ENCODE measurements at places on chromosomes 5 and 9. TPM values are rescaled to one million over a fixed set of nuclear protein-coding genes. Genes with fewer than 3 reads are reported as not detected.

DNA sequence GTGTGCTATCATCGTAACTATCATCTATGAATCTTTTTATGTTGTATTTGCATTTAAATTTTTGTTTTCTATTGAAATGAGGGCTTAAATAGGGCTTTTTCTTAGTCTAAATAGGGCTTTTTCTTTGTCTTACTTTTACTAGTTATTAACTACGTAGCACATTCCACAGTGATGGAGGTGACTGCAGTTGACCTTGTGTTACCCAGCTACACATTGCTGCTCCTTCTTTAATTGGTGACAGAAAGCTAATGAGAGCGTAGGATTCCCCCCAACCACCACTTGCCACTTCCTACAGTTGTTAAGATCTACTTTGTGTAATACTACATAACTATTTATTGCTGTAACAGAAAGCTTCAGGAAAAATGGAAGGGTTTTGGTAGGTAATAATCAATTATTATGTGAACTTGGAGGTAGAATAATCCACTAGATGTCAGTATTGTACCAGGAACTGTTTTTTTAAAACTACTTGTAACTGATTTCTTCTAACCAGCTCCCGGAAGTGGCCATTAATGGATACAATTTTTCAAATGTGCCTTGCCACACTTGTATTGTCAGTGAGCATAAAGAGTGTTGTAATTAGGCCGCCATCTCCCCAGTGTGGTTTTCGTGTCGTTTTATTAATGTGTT, 18.0 kb downstream of the MTRR start:
- H3K27me3 ChIP-seq, result no peaks in the 10 kb centered on the region
- H3K36me3 ChIP-seq, result peaks cover 58% of the 10 kb centered on the region
- H3K4me1 ChIP-seq, result no peaks in the 10 kb centered on the region
- no peak overlapping the region for H3K27ac ChIP-seq

REEP5 gene
- 71.7 TPM for total RNA-seq

GCNT1 gene
- 5.8 TPM for total RNA-seq

DNA sequence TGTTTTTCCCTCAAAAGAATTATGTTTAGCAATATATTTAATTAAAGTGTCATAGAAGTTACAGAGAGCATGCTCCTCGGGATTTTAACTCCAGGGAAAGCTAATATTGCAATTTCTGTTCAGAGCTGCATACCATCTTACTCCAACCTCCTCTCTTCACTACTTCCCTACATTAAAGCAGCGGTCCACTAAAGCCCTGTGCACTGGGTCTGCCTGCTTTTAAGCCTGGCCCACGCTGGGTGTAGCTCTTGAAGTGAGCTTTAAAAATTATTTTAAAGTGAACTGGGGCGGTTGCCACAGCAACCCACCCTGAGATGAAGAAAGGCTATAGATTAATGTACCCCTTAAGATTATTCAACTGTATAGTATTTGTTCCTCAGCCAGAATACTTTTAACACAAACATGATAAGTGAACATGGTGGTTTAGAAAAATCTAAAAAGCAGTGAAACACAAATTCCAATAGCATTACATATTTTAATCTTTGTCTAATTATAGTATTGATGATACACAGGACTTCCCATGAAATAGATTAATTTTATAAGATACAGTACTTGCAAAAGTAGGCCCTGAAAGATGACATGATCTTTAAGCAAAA, 3.9 kb upstream of the MEF2C start:
- no peaks in the 10 kb centered on the region for H3K36me3 ChIP-seq
- no peak overlapping the region for H3K27ac ChIP-seq
- DNase-seq, result no peak
- H3K27me3 ChIP-seq, result no peaks in the 10 kb centered on the region

GRCh38 chr9:122403381-122404000, 32.7 kb downstream of the PTGS1 start:
- DNase-seq, result no peak
- H3K27me3 ChIP-seq, result no peaks in the 10 kb centered on the region
- no peak overlapping the region for H3K4me3 ChIP-seq
- H3K36me3 ChIP-seq, result no peaks in the 10 kb centered on the region
- H3K27ac ChIP-seq, result no peak overlapping the region

- H3K27me3 ChIP-seq, result no peaks in the 10 kb centered on the region
- no peak overlapping the region for H3K27ac ChIP-seq
- no peaks in the 10 kb centered on the region for H3K36me3 ChIP-seq
- H3K4me3 ChIP-seq, result no peak overlapping the region
- peaks cover 28% of the 10 kb centered on the region for H3K4me1 ChIP-seq
Observed at GRCh38 chr9:129200255-129200654, 22.2 kb upstream of the IER5L start.

- no peak overlapping the region for H3K4me3 ChIP-seq
- no peaks in the 10 kb centered on the region for H3K36me3 ChIP-seq
- no peak for DNase-seq
- H3K4me1 ChIP-seq, result no peaks in the 10 kb centered on the region
- no peak overlapping the region for H3K27ac ChIP-seq
- H3K27me3 ChIP-seq, result no peaks in the 10 kb centered on the region
Observed at GRCh38 chr9:106828070-106828469, 34.9 kb upstream of the ZNF462 start.

NR2F1 gene
- total RNA-seq, result 51.2 TPM

GRCh38 chr5:113505181-113505580, 8.3 kb upstream of the YTHDC2 start:
- H3K4me1 ChIP-seq, result no peaks in the 10 kb centered on the region

- DNase-seq, result peak; percentile 29
- H3K4me3 ChIP-seq, result no peak overlapping the region
- no peaks in the 10 kb centered on the region for H3K36me3 ChIP-seq
- H3K4me1 ChIP-seq, result no peaks in the 10 kb centered on the region
Observed at GRCh38 chr5:82597437-82597836, 319.3 kb upstream of the RPS23 start.

GRCh38 chr5:137393196-137393993, 105.7 kb downstream of the SPOCK1 start:
- DNase-seq, result no peak
- H3K4me1 ChIP-seq, result no peaks in the 10 kb centered on the region
- peaks cover 4% of the 10 kb centered on the region for H3K27me3 ChIP-seq
- H3K36me3 ChIP-seq, result no peaks in the 10 kb centered on the region
